Stomach (tissue), 19 donors: ENCODE measurements at places on chromosomes 12 and 14. TPM values are rescaled to one million over a fixed set of nuclear protein-coding genes. Genes with fewer than 3 reads are reported as not detected.

STXBP6 gene
- total RNA-seq, result 37.1 TPM

- no peak for DNase-seq
Observed at GRCh38 chr14:34453226-34453625, 8.8 kb downstream of the SPTSSA start.

DNA sequence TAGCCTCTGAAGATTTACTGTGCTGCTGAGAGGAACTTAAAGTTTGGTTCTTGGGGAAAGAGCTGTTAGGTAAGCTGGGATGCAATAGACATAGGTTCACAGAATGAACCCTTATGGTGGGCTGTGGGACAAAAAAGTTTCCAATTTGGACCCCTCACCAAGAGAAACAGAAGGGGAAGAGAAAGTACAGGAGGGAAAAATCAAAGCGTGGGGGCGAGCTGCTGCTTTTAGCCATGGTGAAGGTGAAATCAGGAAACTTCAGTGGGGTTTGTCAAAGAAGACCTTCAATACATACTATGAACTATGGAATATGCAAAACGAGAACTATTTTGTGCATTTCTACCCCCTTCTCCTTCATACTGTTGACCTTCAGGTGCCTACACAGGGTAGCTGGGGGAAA lies 10.6 kb upstream of the NINJ2 start:
- DNase-seq, result no peak

ZC2HC1C gene
- 5.9 TPM for total RNA-seq

GRCh38 chr14:92963301-92964123 lies 40.6 kb downstream of the CHGA start:
- no peak for DNase-seq

- DNase-seq, result no peak
Observed at GRCh38 chr12:116656306-116656705, 81.6 kb downstream of the SPRING1 start.

DNA sequence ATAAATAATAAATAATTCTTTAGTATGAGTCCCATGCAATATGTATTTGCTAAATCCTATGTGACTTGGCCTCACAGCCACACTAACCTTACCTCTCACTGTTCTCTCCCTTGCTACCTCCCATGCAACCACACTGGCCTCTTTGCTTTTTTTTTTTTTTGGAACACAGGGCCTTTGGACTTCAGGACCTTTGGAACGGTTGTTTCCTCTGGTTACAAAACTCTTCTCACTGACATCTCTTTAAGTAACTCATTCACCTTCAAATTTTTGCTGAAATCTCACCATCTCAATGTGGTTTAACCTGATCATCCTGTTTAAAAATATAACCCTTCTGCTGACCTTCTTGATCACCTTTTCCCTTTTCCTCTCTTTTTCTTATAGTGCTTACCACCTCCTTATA lies 194.0 kb downstream of the SSPN start:
- no peak for DNase-seq
